Bronchial epithelial cell (primary cell): ENCODE measurements at places on chromosomes 16 and 17.
A peak's percentile ranks its signal among the peaks of the same experiment; 100 is the strongest.

DNA sequence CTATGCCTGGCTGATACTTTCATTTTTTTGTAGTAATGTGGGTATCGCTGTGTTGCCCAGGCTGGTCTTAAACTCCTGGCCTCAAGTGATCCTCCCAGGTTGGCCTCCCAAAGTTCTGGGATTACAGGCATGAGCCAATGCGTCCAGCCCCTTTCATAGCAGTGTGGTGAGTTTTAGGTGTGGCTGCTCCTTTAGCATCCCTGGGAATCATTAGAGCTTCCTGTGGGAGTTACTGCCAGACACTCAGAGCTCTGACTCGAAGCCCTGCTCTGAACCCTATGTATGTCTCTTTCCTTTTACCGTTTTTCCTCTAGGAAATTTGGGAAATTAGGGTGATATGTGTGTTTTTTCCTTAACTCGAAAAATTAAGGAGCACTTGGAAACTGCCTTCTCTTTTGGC lies 44.5 kb downstream of the NDE1 start:
- DNase-seq, result no peak

GRCh38 chr17:39357986-39358385 lies 43.4 kb downstream of the FBXL20 start:
- no peak for DNase-seq

DNA sequence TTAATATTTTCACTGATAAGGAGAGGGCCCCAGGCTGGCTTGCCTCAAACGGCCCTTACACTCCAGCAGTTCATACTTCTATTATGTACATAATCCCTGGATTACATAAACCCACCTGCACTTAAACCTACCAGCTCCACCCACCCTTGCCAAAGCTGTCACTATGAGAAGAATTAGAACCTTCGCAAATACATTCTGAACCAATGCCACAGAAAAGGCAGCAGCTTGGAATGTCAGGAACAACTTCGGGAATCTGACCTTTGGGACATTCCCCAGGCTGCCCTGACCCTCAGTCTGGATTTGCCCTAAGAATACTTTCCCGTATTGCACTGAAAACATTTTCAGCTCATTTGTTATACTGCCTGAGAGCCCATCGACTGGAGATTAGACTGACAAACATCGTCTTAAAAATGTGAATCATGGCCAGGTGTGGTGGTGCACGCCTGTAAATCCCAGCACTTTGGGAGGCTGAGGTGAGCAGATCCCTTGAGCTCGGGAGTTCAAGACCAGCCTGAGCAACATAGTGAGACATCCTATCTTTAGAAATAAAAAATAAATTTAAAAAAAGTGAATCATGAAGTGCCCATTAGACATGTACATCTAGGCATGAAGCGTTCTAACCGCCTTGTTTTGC lies 21.0 kb upstream of the SEC14L1 start:
- DNase-seq, result no peak

DNA sequence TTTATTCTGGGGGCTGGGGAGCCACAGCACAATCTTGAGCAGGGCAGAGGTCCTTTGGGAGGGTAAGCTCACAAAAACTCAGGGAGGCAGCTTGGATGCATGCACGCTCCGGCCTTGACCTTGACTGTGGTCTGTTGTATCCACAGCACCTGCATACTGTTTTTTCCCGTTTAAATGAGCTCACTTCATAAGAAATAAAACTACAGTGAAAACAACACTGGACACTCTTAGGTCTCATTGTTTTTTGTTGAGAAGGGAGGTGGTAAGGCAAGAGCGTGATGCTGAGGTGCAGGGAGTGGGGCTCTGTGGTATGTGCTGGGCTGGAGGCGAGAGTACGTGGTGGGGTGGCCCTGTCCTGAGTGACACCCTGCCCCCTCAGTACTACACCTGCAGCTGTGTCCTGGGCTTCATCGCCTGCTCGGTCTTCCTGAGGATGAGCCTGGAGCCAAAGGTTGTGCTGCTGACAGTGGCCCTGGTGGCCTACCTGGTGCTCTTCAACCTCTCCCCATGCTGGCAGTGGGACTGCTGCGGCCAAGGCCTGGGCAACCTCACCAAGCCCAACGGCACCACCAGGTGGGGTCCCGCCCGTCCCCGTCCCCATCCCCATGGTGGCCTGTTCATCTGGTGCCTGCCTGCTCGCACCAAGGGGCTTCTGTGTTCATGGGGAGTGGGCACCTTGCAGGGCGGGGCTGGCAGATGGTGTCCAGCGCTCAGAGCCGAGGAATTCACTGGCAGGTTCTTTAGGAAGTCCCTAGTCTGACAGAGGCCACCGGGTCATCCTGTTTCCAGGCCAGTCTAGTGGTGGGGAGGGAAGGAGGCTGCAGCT lies 44.2 kb downstream of the ADCY7 start:
- no peak for DNase-seq

GRCh38 chr16:82542714-82543113 lies 84.1 kb upstream of the CDH13 start:
- DNase-seq, result no peak

GRCh38 chr16:72923757-72924156 lies 124.2 kb downstream of the ZFHX3 start:
- DNase-seq, result peak; percentile 53

GRCh38 chr17:76441686-76442340 lies 11.1 kb downstream of the UBE2O start:
- DNase-seq, result no peak

DNA sequence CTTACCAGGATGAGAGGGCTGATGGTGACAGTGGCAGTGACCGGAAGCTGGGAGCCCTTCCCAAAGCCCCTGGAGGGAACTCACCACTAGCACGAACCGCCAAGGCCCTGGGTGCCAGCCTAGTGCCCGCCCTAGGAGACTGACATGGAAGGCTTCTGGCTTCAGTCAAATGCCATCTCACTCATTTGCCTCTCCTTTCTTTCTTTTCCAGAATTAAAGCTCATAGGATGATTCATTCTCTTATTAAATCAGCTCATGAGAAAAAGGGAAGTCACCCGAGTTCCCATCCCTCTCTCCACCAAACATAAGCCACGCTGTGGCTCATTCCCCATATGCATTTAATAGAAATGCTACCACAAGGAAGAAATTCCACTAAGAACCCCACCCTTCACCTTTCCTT lies 12.1 kb downstream of the CUEDC1 start:
- DNase-seq, result peak; percentile 38

- no peak for DNase-seq
Observed at GRCh38 chr17:64277831-64278562, 14.9 kb upstream of the TEX2 start.

DNA sequence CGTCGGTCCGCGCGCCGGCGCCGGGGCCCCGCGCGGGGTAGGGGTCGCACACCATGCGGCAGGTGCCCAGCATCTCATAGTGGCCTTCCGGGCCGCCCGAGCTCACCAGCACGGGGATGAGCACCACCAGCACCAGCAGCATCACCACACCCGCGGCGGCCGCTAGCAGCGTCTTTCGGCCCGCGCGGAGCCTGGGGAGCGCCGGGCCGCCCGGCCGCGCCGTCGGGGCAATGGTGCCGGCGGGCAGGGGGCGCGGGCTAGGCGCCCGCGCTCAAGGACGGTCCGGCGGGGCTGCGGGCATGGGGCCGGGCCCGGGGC lies 237 bp downstream of the C1QL1 start:
- no peak for DNase-seq

- DNase-seq, result no peak
Observed at GRCh38 chr17:68297195-68297594, 5.9 kb downstream of the ARSG start.

DNA sequence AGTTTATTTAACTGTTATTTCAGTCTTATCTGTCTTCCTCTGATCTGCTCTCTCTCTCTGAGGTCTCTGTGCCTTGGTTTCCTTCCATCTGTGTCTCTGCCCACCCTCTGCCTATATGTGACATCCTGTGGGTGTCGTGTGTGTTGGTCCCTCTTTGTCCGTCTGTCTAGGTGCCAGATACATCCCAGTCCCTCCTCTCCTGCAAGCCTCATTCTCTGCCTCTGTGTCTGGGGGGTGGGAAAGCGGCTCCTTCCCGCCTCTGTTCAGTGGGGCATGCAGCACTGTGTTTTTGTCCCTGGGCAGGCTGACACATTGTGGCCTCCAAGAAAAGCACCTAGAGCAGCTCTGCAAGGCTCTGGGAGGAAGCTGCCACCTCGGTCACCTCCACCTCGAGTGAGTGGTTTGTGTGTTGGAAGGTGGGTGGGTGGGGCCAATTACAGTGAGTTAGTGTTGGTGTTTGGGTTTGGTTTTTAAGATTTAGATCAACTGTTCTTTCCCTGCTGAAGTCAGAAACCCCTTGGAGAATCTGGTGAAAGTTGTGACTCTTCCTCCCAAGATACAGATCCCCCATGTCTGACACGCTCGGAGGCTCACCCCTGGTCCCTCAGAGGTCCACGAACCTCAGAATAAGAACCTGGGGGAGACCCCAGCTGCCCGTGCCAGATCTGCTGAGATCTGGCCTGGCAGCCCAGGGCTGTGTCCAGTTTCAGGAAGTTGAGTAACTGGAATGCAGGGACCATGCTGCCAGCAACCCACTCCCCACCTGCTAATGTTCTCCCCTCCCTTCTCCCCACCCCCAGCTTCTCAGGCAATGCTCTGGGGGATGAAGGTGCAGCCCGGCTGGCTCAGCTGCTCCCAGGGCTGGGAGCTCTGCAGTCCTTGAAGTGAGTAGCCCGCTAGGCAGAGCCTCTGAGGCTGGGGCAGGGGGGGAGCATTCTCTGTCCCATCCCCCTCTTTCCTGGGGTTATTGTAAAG lies 50.9 kb upstream of the CPNE2 start:
- no peak for DNase-seq

GRCh38 chr16:72836985-72837384 lies 210.9 kb downstream of the ZFHX3 start:
- no peak for DNase-seq

GRCh38 chr17:44209786-44210341 lies 9.6 kb downstream of the UBTF start:
- DNase-seq, result peak; percentile 66
